Stimulated activated CD4-positive, alpha-beta T cell treated with anti-CD3 and anti-CD28 coated beads, TNF-alpha, amount 100 ng/mL, for 4 hours (primary cell): ENCODE measurements at places on chromosomes 12 and 14.

DNA sequence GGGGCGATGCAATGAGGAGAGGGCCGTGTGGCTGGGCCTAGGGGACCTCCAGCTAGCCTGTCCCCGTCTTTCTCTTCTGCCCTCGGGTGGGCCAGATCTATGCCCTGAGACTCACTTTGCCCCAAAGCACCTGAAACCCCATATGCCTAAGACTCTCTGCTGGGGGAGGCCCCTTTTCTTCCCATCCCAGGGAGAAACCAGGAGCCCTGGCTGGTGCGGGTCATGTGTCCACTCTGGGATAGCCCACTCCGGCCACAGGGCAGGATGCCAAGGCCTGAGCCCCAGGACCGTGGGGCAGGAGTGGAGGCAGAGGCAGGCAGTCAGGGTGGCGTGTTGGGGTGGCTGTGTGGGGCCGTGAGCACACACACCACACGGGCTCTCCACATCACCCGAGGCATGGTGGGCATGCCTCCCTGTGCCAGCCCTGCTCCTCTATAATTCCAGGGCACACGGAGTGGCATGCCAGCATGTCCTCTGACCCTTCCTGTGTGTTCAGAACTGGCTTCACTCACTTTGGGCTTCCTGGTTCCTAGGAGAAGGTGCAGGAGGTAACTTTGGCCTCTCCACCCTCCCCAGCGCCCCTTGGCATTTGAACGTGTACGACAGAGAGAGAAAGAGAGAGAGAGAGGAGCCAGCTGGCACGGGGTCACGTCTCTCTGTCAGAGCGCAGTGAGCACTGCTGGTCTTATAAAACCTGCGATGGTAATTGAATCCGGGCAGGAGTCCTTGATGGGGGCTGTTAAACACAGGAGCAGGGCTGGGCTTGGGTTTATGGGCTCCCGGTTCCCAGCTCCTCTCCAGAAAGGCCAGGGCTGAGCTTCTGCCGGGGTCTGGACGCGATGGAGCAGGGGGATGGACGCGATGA, 144.2 kb downstream of the KIF26A start:
- no peak for DNase-seq

DNA sequence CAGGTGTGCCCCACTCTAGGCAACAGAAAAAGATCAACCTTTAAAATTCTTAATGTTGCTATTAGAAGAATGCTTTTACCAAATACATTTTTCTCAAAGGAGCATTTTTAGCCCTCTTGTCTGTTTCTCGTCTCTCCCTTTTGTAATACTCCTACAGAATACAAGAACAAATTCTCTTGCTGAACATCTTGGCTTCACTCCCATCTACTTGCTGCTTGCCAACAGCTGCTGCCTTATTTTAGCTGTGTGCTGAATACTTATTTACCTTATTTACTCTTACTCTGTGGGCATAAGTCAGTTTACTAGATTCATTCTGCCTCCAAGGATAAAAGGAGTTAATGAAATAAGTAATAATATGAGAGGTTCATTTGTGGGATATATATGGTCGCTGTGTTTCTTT, 70.8 kb downstream of the POLR3B start:
- DNase-seq: no peak

DNA sequence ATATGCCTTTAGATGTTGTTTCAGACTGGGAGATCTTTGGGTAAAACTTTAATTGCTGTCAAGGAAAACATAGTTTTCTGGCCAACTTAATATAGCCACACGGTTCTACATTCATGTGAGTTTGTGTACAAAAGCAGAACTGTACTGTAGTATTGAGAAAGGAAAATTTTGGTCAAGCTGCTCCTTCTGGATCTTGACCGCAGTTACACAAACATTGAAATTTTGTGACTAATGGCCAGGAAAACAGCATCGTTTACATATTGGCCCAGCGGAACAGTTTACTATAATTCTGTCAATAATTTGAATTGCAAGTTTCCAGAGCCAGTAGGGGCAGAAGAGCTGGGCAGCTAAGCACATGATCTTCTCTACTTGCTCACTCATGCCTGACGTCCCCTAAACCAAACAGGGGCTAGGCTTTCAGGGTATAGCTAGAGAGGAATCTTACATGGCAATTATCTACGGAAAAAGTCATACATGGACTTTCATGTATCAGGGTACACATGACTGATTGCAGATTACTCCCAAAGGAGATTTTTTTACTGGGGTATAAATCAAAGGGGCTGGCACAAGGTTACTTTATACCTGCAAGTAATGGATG, 11.4 kb upstream of the ART4 start:
- no peak for DNase-seq

DNA sequence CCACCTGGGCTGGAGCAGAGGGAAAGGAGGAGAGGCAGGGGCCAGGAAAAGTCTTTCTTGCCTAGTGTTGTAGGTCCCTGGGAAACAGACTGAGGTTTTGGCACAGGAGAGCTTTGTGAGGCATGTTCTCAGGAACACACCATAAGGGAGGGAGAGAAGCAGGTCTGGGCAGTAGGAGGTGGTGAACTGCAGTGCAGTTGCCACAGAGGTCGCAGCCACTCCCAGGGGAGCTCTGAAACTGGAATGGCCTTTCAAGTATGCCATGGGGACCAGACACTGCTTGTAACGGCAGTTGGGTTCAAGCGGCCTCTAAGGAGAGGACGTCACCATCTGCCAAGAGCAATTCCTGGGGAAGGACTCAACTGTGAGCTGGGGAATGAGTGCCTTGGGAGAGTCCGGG, 35.4 kb upstream of the NKX2-8 start:
- no peak for DNase-seq

DNA sequence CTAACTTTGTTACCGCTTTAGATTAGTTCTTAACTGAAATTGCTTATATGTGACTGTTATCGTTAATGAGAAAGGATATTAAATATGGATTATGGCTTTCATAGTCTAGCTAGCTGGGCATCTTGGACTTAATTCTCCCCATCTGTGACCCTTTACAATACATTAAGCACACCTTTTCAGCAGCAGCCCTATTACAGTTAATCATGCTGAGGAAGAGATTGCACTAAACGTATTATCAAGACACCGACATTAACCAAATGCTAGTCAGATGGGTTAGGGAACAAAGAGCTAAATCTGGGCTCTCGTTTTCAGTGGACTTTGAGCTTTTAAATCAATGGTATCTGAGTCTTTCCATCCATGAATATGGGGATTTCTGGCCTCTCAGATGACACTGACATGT, 447.5 kb upstream of the DCN start:
- DNase-seq: no peak

- DNase-seq: no peak
Observed at GRCh38 chr14:34498684-34499412, 36.8 kb upstream of the SPTSSA start.

GRCh38 chr14:99401211-99401610, 79.4 kb downstream of the SETD3 start:
- DNase-seq: no peak

DNA sequence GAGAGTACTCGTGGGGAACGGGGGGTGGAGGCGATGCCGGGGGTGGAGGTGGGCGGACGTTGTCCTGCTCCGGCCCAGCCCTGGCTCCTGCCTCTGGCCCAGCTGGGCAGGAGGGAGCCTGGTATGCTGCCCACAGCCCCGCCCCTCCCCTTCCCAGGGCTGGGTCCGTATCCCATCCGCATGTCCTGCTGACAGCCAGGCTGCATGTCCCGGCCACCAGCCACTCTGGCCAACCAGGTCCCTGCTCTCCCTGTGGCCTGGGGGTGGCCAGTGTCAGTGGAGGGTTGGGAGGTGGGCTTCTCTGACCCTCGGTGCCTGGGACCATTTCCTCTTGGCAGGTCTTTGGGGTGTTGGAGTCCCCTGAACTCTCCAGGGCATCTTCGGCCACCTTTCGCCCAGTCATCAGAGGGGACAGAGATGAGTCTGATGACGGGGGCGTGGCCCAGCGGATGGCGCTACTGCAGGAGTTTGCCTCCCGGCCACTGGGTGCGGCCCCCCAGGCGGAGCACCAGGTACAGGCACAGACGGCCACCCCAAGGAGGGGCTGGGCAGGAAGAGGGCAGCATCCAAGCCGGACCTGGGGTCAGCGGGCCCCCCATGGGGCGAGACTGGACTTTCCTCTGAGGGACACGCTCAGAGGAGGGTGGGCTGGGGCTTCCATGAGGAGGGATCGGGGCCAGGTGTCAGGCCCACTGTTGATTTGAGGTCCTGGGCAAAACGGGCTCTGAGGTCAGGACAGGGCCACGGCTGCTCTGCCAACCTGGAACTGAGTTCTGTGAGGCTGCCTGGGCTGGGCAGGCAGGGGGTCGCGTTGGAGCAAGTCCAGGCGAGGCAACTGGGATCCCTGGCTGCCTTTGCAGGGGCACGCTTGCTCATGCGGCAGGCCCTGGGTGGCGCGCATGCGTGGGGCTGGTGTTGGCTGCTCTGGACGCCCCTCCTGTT, 20.2 kb downstream of the CEP170B start:
- no peak for DNase-seq

DNA sequence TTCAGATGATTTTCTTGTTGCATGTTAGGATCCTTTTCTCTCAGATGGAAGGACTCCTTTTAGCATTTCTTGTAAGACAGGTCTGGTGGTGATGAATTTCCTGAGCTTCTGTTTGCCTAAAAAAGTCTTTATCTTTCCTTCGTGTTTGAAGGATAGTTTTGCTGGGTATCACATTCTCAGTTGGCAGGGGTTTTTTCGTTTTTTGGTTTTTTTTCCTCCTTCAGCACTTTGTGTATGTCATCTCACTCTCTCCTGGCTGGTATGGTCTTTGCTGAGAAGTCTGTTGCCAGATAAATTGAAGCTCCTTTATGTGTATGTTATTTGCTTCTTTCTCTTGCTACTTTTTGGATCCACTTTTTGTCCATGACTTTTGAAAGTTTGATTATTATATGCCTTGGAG, 15.6 kb upstream of the TXNRD1 start:
- DNase-seq: no peak

- no peak for DNase-seq
Observed at GRCh38 chr14:89366864-89367778, 49.9 kb downstream of the FOXN3 start.

- DNase-seq: no peak
Observed at GRCh38 chr12:78732481-78732880, 132.1 kb upstream of the SYT1 start.

DNA sequence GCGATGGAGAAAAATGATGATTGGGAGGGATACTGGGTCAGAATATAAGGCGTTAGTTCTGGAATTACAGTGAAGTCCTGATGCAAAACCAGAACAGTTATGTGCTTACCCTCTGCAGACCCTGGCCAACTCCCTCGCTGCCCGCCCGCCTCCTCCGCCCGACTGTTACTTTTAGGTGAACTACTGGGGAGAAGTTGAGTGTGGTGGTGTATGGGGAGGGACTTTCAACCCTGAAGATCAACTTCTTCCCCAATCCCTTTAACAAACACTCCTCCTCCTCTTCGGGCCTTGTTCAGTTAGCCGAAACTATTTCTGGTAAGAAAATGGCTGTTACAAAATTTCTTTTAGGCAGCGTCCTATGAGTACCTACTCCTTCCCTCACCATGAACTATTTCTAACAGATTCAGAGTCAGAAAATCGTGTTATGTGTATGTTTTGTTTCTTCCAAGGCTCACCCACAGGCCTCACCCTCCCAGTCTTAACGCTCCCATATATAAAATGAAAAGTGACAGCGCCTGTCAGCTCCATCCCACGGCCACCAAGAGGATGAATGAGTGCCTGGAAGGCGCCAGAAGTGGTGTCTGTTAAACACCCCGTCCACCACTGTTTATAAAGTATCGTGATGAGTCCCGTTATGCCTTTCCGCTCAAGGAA, 1.3 kb downstream of the FBXO33 start:
- DNase-seq: no peak

GRCh38 chr12:100213016-100213891, 12.6 kb downstream of the ACTR6 start:
- DNase-seq: no peak

DNA sequence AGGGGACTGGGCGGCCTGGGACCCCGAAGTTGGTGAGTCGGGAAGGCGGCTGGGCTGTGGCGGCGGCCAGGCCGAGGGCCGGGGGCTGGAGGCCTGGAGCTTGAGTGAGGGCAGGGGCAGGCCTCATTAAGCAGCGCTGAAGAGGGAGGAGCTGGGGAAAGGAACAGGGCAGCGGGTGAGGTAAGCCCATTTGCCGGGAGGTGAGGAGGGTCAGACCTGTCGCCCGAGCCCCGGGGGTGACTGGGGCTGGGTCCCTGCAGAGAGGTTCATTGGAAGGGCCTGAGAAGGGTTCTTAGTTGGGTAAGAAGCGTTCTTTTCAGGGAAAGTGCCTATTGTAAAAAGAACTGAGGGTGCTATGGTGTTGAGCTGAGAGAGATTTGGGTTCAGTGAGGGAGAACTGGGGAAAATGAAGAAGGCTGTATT, 441 bp downstream of the RAB5B start:
- DNase-seq: no peak

GRCh38 chr14:100422556-100423316, 99.6 kb downstream of the SLC25A47 start:
- no peak for DNase-seq

- DNase-seq: no peak
Observed at GRCh38 chr12:128968668-128969067, 115.4 kb downstream of the GLT1D1 start.

DNA sequence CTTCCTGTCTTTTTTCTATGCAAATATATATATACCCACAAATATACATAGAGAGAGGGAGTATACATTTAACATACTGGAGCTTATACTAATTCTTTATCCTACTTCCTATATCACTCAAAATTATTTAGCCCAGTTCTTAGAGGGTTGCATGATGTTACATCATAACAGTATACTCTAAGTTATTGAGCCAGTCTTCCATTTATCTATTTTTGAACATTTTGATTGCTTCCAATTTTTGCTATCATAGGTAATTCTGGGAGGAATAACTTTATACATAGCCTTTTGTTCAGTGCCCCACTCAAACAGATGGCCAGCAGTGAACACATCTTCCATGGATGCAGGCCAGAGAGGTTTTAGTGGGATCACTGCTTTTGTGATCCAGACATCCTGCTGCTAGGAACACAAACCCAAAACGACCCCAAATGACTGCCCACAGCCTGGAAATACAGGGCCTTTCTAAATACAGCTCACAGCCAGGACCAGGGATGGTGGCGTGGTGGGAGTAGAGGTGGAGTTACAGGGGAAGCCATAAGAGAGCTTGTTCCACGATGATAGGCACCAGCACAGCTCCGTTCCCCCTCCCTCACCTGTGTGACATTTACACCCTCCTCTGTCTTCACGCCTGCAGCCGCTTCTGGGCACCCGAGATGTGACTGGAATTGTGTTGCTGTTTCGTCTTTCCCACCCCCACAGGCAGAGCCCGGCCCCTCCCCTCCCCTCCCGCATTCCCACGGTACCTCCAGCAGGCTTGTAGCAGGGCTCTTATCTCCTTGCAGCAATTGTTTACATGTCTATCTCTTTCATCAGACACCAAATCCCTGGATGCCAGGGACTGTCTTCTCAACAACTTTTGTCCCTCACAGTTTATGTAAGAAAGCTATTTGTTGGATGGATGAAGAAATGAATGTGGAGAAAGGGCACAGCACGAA, 30.7 kb upstream of the HDAC7 start:
- no peak for DNase-seq
